ENCODE measurements at places on chromosomes 5 and 9. TPM values are rescaled to one million over a fixed set of nuclear protein-coding genes. Genes with fewer than 3 reads are reported as not detected.

- no peaks in the 10 kb centered on the region for H3K27me3 ChIP-seq
- H3K36me3 ChIP-seq: no peaks in the 10 kb centered on the region
- no peak for DNase-seq
- no peak overlapping the region for H3K27ac ChIP-seq
Measured at GRCh38 chr5:31237174-31237573, 43.7 kb downstream of the CDH6 start.

DNA sequence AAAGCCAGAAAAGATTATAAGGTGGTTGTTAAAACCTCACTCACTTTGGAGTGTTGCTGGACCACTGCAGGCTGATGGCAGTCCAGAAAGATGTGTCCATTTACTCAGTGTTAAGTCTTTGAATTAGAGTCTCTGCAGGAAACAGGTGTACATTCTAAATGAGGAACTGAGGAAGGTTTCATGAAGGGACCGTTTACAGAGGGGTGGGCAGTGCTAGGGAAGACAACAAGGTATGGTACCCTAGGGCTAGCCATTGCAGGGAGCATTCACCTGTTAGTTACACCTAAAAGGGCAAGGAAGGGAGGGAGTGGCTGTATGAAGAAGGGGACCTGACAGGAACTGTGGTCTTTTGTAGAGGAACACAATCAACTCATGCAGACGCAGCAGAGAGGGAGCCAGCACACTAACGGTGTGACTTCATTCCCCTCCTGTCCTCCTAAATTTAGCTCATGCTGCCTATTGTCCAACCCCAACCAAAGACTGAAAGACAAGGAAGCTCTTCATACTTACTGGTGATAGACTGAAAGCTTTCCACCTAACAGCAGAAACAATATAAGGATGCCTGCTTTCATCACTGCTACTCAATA lies 32.2 kb upstream of the PAX5 start:
- H3K4me1 ChIP-seq: no peaks in the 10 kb centered on the region
- no peak overlapping the region for H3K4me3 ChIP-seq
- peaks cover 29% of the 10 kb centered on the region for H3K27me3 ChIP-seq
- H3K27ac ChIP-seq: no peak overlapping the region
- H3K36me3 ChIP-seq: no peaks in the 10 kb centered on the region

ATG10 gene
- total RNA-seq: 15.7 TPM

PFN3 gene
- total RNA-seq: not detected

Measured in PC-9 (cell line).